ENCODE measurements at places on chromosomes 4 and X.

- DNase-seq: no peak
Observed at GRCh38 chr4:175330236-175330635, 412.1 kb downstream of the ADAM29 start.

DNA sequence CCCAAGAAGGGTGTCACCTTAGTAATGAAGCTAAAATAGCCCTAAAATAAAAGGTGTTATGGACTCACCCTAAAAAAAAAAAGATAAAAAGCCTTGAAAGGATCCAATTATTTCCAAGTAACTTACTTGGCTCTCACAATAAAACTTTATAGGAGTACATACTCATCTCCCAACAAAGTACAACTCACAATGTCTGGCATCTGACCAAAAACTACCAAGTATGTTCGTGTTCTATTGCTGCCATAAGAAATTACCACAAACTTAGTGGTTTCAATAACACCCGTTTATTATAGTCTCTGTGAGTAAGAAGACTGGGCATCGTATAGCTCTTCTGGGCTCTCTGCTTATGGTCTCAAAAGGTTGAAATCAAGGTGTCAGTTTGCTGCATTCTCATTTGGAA lies 51.0 kb downstream of the BEX1 start:
- no peak for DNase-seq

DNA sequence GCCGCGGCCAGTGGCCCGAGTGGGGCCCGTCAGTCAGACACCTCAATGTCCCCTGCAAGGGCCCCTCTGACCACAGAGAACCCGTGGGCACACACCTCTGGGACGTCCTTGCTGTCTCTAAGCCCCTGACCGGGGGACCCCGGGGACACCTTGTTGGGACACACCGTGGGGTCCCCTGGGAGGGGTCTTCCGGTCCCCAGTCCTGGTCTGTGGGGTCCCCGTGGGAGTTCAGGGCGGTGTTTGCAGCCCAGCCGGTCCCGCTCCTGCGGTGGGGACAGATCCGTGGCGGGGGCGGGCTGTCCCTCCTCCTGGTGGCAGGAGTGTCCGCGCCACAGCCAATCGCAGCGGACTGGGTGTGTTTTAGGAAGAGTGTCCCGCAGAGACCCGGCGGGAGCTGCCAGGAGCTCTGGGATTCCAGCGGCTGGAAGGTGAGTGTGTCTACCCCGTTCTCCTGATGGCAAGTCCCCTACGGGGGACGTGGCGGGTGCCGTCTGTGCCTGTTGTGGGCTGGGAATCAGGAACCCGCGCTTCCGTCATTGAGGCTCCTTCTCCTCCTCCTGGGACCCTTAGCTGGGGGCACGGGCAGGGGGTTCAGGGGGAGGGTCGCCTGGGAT lies 5.1 kb upstream of the PLCXD1 start:
- peak; percentile 37 for DNase-seq

GRCh38 chr4:158949099-158949498 lies 153.8 kb upstream of the RAPGEF2 start:
- DNase-seq: no peak

DNA sequence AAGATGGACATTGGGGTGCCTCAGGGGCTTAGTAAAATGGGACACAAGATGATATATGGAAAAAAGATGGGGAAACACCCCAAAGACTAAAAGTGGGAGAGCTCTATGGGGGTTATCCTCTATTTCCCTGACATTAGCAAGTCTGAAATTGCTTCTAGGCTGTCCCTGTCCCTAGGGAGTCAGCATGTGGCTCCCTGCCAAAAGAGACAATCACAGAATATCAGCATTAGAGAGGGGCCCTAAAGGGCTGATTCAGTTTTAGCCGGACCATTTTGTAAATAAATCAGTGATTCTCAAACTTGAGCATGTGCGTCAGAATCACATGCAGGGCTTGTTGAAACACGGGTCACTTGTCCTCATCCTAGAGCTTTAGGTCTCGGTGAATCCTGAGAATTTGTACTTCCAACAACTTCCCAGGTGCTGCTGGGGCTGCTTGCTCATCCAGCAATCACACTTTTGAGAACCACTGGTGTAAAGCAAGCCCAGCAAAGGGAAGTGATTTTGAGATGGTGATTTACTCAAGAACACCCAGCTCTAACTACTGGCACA lies 165.3 kb upstream of the DGKK start:
- DNase-seq: no peak

- DNase-seq: no peak
Observed at GRCh38 chr4:20629186-20630106, 70.8 kb upstream of the PACRGL start.

- DNase-seq: no peak
Observed at GRCh38 chrX:39854772-39855747, 242.7 kb downstream of the BCOR start.

- no peak for DNase-seq
Observed at GRCh38 chr4:3486541-3487540, 23.7 kb downstream of the DOK7 start.

DNA sequence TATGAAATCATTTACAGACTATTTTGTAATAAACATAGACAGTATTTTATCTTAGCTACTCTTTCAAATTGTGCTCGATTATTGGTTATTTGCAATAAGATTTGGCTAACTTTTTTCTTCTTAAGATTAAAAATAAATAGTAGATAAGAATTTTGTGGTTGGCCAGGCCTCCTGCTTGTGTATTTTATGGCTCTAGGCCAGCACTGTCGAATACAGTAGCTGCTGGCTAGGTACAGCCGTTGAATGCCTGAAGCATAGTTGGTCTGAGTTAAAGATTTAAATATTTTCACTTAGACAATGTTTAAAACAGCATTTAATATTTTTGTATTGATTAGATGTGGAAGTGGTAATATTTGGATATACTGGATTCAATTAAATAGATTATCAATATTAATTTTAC lies 481.0 kb downstream of the SPRY1 start:
- DNase-seq: no peak

DNA sequence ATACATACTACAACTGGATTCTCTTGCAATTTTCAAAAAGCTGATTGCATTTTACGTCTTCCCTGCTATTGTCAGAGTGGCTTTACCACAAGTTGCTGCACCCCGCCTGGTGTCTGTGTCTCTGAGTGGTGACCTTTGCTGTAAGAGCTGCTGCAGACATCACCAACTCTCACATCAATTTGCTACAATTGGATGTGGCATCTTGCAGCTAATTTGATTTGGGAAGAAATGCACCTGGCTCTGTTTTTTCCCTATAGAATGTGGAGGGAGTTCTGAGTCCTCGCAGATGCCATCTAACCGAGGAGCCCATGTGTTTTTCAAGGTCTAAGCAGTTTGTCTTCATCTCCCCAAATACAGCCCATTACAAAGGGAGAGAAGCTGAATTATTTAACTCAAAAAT lies 73.8 kb upstream of the PHOX2B start:
- DNase-seq: no peak

DNA sequence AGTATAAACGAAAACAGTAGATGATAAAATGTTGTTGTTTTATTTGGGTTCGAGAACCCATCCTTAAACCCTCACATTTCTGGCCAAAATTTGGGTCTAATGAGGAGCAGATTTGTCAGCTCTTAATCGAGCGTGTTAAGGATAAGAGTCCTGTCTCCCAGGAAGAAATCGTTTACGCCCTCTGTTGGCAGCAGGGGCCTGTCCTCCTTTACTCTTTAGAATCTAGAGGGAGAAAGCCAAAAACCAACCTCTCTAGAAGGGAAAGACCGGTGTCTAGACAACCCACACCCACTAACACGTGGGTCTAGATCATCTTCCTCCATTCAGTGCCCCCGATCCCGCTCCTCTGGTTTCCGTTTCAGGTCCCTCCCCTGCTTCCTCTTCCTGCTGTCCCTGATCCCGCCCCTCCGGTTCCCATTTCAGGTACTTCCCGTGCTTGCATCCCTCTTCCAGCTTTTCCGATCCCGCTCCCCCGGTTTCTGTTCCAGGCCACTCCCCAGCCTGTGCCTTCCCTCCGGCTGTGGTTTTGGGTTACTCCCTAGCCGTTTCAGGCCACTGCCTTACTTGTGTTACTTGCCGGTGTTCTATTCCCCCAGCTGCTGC lies 339.1 kb downstream of the PAPSS1 start:
- DNase-seq: no peak

GRCh38 chr4:94169803-94170372 lies 37.8 kb upstream of the SMARCAD1 start:
- DNase-seq: no peak

DNA sequence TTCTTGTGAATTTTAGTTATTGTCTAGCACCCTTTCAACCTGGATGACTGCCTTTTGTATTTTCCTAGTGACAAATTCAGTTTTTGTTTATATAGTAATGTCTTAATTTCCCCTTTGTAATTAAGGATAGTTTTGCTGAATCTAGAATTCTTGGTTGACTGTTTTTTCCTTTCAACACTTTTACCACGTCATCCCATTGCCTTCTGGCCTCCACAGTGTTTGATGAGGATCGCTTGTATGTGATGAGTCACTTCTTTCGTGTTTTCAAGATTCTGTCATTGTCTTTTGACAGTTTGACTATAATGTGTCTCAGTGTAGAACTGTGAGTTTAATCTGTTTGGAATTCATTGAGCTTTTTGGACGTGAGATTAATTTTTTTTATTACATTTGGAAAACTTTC lies 30.1 kb downstream of the KDM6A start:
- peak; percentile 33 for DNase-seq

DNA sequence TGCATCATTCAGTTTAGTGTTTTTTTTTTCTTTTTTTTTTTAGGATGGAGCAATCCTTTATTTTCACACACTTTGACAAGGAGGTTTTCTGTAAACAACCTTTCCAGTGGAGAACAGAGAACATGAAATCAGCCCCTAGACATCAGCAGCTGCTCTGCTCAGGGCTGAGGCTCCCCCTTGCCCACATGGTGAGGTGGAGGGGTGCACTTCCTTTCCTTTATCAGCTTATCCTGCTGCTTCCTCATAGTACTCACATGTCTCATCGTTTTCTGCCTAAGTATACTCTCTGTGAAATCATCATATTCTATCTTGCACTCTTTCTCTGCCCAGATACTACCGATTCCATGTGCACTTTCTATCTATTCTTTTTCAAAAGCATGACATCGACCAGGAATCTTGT lies 47.6 kb upstream of the PRSS12 start:
- DNase-seq: no peak

Measured in HCT116 (cell line).